CD4-positive, alpha-beta T cell treated with Interleukin-17A for 1 hour (primary cell): ENCODE measurements at places on chromosomes 4 and X.

DNA sequence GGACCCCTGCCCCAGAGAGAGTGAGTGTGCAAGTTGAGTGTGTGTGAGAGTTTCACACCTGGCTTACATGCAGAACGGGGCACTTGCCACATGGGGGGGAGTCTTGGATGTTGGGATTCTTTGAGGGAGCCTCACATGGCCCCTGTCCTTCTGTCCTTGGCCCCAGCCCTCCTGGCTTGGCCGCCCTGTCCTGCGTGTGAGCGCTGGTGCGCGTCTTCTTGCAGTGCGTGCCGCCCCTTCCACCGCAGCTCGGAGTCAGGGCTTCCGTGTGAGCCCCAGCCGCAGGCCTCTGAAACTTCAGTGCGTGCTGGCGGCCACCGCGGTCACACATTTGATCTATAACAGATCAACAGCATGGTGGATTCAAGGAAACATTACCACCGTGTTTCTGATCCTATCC, 30.1 kb upstream of the HGFAC start:
- no peak for DNase-seq

GRCh38 chr4:5423670-5424069, 284.7 kb downstream of the EVC2 start:
- no peak for DNase-seq

DNA sequence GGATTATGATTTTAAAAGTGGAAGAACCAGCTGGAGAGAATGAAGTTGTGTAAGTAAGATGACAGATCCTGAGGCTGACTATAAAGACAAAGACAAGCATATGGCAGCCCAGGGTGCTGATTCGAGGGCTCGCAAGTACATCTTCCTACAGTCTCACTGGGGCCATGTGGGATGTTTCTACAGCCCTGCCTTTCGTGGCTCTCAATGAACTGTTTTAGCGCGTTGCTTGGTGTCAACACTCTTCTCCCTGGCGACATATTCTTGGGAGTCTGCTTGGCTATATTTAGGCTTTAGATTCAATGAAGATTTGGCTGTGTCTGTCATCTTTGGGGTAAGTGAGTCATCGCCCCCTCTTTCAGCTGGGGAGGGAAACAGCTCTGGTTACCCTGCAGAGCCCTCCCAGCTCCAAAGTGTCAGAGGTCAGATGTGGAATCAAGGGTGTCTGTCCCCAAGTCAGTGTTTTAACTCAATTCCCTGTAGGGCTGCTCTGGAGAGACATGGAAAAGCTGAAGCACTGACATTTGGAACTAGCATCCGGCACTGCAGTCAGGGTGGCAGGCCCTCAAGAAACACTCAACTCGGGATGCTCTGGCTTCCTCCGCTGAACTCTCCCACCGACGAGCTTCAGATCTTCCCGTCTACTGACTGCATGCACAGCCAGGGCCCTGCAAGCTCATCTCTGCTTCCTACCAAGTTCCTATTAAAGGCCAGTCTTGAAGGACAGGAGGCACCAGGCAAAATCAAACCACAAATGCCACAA, 65.7 kb downstream of the GATB start:
- no peak for DNase-seq

GRCh38 chr4:7960790-7961655, 21.4 kb upstream of the AFAP1 start:
- peak; percentile 37 for DNase-seq

DNA sequence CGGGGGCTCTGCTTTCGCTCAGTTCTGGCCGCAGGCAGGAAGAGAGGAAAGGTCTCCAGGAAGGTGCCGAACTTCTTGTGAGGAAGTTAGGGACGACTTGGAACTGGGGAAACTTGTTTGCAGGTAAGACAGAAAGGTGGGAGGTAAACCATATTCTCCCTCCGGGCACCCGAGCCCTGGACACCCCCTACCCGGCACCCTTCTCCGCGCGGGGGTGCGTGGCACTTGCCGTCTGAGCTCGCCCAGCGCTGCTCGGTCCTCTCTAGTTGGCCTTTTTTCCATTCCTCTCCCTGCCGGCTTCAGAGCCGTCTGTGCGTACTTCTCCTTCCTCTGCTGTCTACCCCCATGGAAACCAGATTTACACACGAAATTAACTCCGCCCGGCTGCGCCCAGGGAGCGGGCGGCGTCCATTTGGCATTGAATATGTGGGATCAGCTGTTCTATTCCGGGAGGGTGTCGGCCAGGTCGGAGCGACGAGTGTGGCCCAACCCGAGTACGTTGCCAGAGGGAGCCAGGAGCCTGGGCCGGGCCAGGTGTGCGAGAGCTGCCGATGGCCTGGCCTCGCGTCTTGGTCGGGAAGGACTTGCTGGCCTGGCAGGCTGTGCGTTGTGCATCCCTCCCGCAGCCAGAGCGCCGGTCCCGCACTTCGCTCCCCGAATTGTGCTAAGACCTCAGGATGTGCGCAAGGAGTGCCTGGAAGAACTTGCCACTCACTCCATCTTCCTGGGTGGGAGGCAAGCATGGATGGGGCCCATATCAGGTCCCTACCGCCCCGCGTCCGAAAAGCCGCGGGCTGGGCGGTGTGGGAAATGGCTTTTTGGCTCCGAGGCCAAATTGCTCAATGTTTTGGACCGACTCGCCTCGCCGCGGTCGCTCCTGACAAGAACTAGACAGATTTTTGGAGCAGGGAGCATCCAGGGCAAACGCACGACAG, 1.7 kb downstream of the PDGFRA start:
- no peak for DNase-seq

GRCh38 chr4:159079074-159079473, 23.8 kb upstream of the RAPGEF2 start:
- DNase-seq, result no peak

GRCh38 chr4:72022553-72022952, 9.2 kb upstream of the NPFFR2 start:
- no peak for DNase-seq

DNA sequence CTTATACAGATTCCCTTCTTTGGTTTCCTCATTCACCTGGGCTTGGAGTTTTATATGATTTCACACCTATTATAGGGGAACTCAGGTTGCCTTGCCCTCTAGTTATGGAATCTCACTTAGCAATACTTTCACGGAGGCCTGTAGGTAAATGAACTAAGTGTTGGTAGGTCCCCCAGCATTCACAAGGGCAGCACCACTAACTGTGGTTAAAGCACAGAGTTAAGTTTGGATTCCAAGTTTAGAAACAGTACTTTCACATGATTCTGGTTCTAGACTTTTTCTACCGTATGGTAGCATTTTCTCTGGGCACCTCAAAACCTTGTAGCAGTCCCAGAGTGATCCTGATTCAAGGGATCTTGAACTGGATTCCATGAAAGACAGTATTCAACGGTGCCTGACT, 46.4 kb downstream of the SH2D1A start:
- DNase-seq, result no peak

- DNase-seq, result no peak
These were observed 86.2 kb upstream of the RPS6KA3 start for GRCh38 chrX:20352935-20353336.

DNA sequence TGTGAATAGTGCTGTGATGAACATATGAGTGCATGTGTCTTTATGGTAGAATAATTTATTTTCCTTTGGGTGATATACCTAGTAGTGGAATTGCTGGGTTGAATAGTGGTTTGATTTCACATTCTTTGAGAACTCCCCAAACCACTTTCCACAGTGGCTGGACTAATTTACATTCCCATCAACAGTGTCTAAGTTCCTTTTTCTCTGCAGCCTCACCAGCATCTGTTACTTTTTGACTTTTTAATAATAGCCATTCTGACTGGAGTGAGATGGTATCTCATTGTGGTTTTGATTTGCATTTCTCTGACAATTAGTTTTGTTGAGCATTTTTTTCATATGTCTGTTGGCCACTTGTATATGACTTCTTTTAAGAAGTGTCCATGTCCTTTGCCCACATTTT, 29.1 kb downstream of the JADE3 start:
- DNase-seq, result no peak

DNA sequence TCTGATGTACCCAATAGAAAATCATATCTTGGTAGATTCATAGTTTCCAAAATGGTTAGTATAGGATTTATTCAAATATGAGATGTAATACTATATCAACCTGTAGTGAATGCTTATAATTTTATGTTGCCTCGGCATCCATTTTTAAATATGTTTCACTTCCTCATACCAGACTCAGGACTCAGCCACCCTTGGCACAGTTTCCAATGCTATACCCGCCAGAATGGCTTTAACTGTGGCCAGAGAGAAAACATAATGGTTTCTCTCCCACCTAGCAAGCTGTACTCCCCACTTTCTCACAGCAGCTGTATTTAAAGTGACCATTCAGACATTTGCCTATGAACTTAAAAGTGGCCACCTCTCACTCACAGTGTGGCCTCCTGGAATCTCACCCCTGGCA, 466.6 kb upstream of the PABPC4L start:
- no peak for DNase-seq

GRCh38 chr4:114607056-114607455, 8.4 kb downstream of the UGT8 start:
- DNase-seq, result no peak

GRCh38 chr4:145375416-145375815, 106.2 kb upstream of the SMAD1 start:
- no peak for DNase-seq

GRCh38 chrX:10932842-10933440, 178.2 kb upstream of the HCCS start:
- DNase-seq, result no peak

- no peak for DNase-seq
These were observed 6.9 kb upstream of the AFF1 start for GRCh38 chr4:86927843-86928395.

- DNase-seq, result no peak
These were observed 1.0 kb downstream of the SNX12 start for GRCh38 chrX:71067089-71067488.

DNA sequence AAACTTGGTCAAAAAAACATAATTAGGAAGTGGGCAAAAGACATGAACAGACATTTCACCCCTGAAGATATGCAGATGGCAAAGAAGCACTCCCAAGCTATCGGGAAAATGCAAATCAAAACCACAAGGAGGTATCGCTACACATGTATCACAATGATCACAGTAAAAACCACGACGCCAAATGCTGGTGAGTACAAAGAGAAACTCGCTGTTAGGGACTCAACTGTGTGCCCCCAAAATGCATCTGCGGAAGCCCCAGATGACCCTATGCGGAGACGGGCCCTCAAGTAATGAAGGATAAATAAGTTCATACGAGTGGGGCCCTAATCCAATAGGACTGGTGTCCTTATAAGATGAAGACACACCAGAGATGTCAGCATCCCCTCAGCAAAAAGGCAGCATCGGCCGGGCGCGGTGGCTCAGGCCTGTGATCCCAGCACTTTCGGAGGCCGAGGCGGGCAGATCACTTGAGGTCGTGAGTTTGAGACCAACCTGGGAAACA, 10.2 kb downstream of the GAK start:
- no peak for DNase-seq

DNA sequence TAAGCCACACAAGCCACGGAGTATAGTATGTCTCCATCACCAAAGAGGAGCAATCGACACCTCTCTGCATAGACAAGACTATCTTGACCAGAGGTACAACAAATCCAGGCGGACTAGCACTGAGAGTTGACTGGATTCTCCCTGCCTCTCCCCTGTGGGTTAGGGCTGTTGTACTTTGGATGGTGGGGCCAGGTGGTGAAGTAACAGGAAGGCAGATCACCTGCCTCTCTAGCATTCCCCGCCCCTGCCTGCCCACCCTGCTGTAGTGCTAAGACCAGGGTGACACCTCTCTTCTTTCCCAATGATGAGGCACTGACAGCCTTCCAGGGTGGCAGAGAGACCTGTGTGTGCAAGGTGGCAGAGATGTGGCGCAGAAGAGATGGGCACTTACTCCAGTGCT, 47.5 kb upstream of the TRIM2 start:
- DNase-seq, result no peak

DNA sequence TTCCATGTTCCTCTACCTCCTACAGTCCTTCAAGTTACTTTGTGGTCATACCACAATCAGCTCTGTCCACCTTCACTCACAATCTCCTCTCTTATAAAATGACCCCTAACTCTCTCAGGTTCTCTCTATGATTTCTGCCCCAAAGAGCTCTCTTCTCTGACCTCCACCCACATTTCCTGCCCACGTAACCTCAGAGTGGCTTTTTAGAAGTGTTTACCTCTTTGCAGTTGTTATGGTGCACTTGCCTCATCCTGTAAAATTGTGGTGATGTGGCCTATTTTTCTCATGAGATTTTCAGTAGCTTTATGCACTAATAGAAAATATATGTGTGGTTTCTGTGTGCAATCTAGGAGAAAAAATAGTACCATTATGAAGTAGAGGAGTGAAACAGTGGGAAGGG, 215.8 kb downstream of the PACRGL start:
- peak; percentile 51 for DNase-seq

DNA sequence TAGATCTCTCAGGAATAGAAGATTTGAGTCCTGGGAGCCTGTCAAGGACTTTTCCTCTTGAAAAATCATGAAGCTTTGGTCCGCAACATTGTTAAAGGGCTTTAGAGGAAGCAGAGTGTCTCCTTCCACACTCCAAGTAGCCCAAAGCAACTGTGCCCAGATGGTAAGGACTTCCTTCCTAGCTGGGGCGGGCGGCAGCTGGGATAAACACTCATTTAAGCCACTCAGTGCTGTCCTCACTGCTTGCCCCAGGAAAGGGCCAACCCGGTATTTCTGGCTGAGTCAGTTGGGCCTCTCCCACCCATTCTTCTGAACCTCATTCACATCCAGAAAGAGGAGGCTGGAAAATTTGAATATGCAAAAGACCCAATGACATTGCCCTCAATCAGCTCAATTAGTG, 144.3 kb downstream of the CHIC2 start:
- DNase-seq, result no peak

GRCh38 chr4:4564522-4564921, 22.7 kb upstream of the STX18 start:
- DNase-seq, result no peak

- no peak for DNase-seq
These were observed 1.0 kb downstream of the AADAT start for GRCh38 chr4:170088716-170089115.

GRCh38 chr4:41399231-41399630, 138.7 kb upstream of the LIMCH1 start:
- no peak for DNase-seq

GRCh38 chr4:54107951-54108748, 8.2 kb downstream of the GSX2 start:
- no peak for DNase-seq

DNA sequence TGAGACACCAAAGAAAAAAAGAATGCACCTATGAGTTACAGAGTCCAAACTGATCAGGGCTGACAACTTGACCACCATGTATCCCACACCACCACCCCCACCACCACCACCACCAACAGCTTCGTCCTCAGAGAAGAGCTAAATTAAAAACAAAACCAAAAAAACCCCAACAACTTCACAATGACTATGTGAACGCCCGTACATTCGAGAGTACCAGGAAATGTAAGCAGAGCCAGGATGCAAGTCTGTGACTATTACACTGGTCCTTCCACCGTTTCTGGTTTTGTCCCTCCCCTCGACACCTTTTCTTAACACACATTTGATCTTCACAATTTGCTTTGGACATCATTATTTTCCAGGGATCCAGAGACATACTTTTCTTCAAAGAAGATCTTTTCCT, 51.0 kb downstream of the WFS1 start:
- DNase-seq, result no peak
